ENCODE measurements at places on chromosomes 1 and 21. TPM values are rescaled to one million over a fixed set of nuclear protein-coding genes. Genes with fewer than 3 reads are reported as not detected.

The PCBP3 gene
- total RNA-seq, result not detected

The FCRLB gene
- total RNA-seq, result not detected

The TAS1R1 gene
- not detected for total RNA-seq

The COP1 gene
- total RNA-seq, result 29.7 TPM

The ST6GALNAC5 gene
- not detected for total RNA-seq

The DENND1B gene
- 5.9 TPM for total RNA-seq

The ATP6V1G3 gene
- not detected for total RNA-seq
